ENCODE measurements at places on chromosomes 3 and 15.

DNA sequence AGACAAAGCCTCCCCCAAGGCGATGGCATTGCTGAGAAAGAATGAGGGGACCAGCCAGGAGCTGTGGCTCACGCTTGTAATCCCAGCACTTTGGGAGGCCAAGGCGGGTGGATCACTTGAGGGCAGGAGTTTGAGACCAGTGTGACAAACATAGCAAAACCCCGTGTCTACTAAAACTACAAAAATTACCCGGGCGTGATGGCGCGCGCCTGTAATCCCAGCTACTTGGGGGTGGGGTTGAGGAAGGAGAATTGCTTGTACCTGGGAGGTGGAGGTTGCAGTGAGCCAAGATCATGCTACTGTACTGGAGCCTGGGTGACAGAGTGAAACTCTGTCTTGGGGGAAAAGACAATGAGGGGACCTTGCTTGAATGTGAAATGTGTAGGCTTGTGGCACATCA lies 402.4 kb upstream of the C2CD4B start:
- DNase-seq: no peak

DNA sequence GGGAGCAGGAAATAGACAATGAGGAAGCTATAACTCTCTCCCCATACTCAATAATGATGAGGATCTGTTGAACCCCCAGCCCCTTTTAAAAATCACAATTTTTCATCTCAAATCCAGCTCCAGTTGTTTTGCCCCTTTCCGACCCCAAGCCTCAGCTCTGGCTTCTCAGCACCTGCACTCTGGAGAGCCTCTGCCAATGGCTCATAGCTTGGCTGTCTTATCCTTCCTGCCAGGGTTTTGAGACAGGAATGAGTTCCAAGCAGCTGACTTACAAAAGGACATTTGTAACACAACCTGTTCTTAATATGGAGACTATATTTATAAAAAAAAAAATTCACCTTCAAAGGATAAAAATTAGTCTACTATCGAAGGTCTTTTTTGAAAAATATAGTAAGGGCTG lies 105.9 kb upstream of the NEDD4 start:
- DNase-seq: no peak

- no peak for DNase-seq
Observed at GRCh38 chr3:24678021-24678420, 183.4 kb upstream of the THRB start.

GRCh38 chr3:32947789-32948238 lies 3.6 kb upstream of the CCR4 start:
- DNase-seq: peak; percentile 60

DNA sequence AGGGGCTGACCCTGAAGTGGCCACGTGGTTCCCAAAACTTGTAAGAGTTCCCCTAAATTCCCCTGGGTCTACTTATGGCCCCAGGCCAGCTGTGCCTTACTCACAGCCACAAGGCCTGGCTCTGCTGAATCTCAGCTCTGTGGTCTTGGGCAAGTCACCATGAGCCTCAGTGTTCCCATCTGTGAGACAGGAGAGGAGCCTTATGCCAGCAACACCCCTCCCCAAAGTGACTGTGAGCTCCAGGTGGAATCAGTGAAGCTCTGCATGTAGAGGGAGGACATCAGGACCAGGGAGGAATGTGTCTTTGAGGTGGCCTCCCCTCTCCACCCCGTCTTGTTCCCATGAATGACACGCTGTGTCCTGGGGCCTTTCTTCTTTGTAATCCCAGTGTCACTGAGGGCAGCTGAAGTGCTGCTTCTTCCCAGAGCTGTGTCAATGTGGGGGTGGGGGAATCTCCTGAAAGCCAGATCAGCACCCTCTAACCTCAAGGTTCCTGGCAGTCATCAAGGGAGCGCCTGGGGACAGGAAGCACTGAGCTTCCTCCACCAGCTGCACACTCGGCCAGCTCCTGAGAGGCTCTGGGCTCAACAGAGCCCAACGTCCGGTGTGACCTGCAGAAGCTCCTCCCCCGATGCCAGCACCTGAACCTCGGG lies 258.9 kb downstream of the UACA start:
- peak; percentile 63 for DNase-seq

DNA sequence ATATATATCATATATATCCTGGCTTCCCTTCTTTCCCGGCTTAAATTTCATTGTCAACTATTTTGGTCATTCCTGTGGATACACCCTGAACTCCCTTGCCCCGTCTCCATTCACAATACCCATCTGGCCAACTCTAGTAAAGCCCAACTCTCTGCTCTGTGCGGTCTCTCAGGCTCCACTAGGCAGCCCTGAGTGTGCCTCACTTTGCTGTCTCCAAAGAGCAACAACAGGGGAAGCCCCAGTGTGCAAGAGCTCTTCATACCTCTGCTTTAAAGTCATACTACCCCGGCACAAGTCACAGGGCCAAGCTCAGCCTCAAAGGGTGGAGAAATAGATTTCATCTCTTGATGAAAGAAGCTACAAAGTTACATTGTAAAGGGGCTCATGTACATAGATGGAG lies 18.9 kb upstream of the FEM1B start:
- DNase-seq: no peak

DNA sequence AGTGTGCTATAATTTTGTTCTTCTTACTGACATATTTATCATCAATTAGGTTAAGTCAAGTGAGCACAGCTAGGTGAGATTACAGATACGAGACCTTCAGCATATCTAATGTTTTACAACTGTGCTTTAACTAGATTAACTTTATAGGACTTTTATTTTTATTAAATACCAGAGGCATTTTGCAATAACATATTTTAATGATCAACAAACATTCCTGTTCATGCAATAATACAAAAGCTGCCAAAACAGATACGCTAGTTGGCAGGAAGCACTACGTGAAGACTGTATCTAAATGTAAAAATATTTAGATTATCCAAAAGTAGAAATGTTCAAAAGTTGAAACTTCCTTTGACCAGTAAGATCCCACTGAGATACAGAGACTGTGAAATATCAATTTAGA lies 139.1 kb downstream of the CBLB start:
- no peak for DNase-seq

- no peak for DNase-seq
Observed at GRCh38 chr3:106617276-106617675, 748.5 kb upstream of the CBLB start.

DNA sequence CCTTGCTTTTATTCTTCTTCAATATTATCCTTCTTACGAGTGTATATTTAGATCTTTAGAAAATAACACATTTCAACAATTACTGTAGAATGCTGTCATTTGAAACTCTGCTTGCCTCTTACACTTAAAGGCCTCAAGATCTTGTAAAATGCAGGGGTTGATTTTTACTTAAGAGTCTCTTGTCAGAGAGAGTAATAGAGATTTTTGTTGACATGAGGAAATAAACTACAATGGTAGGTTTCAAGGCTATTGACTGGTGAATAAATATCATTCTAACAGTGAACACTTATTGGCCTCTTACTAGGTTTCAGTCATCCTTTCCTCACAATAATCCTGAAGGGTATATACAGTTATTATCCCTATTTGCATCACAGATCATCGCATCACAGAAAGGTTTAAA lies 344.6 kb downstream of the GBE1 start:
- no peak for DNase-seq

GRCh38 chr15:68431037-68431791 lies 749 bp downstream of the ITGA11 start:
- peak; percentile 24 for DNase-seq

- no peak for DNase-seq
Observed at GRCh38 chr15:56667517-56667916, 65.8 kb downstream of the ZNF280D start.

DNA sequence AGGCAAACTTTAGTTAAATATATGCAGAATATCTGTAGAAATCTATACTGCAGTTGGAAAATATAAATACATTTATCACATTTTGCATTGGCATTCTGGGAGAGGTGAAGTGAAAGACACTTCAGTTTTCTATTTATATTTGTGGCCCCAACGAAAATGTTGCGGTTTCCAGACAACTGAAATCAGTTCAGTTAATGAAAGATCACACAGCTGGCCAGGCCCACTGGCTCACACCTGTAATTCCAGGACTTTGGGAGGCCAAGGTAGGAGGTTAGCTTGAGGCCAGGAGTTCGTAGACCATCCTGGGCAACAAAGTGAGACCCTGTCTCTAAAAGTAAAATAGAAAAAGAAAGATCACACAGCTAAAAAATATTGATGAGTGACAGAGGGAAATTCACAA lies 11.9 kb upstream of the CLASP2 start:
- no peak for DNase-seq

GRCh38 chr3:120028271-120029047 lies 65.8 kb downstream of the GSK3B start:
- DNase-seq: no peak

- DNase-seq: no peak
Observed at GRCh38 chr3:4139462-4140140, 163.6 kb upstream of the SETMAR start.

DNA sequence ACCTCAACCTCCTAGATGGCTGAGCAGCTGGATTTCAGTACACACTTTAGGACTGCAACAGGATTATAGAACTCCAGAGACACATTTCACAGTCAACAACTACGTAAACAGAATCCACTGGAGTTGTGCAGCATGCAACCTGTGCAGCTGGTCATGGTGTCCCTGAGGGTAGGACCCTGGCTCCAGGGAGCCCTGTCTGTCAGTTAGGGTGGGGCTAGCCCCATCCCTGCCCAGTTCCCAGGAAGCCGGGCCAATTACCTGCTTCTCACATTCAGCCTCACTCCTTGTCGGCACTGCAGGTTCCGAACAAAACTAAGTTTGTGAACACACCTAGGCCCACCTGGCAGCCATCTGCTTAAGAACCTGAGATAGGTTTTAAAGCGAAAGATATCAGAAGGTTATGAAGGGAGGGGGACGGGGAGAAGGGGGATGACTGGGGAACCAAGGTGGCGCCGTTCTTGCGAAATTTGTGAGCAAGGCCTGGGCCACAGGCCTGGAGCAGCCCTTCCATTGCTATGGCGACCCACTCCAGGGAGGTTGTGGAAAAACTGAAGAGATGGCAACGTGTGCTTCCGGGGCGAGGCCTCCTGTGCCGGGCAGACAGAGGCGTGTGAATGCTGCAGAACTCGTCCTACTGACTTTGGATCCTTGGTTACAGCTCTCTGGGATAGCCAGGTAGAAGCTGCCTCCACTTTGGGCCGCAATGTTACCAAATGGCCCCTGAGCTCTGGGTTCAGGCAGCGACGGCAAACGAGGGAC lies 25.3 kb downstream of the ACSBG1 start:
- no peak for DNase-seq

- no peak for DNase-seq
Observed at GRCh38 chr3:169939751-169940150, 26.9 kb upstream of the SEC62 start.

GRCh38 chr15:35182841-35183479 lies 97.9 kb upstream of the NANOGP8 start:
- no peak for DNase-seq

GRCh38 chr15:44188795-44189194 lies 6.3 kb downstream of the FRMD5 start:
- DNase-seq: no peak

- DNase-seq: no peak
Observed at GRCh38 chr3:112376992-112377391, 44.0 kb downstream of the CD200 start.

- no peak for DNase-seq
Observed at GRCh38 chr3:5035113-5035512, 55.9 kb downstream of the BHLHE40 start.

DNA sequence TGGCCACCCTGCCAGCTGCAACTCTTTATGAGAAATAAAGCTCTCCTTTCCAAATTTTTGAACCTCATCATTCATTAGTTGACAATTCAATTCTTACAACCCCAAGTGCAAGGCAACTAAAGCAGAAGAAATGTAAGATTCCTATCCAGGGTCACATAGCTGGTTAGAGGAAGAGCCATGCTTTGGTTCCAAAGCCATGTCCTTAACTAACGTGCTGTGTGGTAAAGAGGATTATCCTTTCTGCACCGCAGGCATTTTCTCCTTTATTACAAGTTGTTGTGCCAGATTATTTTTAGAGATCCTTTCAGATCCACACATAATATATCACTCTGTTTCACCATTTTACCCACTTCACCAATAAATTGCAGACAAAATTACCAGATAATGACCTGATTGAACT lies 36.5 kb downstream of the TM4SF18 start:
- no peak for DNase-seq

- no peak for DNase-seq
Observed at GRCh38 chr3:17583530-17583929, 158.9 kb downstream of the TBC1D5 start.

GRCh38 chr3:143276592-143276991 lies 157.0 kb downstream of the CHST2 start:
- DNase-seq: no peak

DNA sequence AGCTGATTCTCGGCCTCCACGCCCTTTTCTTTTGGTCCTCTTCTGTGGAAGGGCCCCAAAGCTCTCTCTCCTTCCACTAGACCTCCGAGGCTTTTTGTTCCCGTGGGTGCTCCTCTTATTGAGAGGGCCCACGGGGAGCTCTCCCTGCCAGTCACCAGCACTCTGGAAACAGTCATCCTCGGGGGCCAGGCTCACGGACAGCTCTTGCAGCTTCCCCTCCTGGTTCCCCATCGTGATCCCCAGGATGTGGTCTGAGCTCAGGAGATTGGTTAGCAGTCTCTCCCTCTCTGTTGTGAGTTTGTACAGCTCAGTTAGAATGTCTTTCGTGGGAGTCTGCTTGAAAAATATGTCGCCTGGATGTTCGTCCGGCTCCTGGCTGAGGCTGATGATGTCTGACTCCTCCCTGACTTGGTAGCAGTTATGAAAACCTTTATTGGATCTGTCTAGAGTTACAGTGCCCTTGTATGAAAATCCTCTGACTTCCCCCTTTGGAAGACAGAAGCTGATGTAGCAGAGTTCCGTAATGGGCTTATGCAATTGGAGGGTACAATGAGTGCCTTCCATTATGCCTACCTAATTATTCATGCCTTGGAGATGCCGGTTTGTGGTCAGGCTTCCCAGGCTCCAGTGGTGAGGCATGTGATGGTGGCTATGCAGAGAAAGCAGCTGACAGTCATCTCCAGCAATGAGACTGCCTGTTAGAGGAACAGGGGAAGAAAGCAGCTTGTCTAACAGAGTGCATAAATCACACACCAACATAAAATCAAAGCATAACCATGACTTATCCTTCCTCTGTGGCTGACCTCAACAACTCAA lies 40.0 kb downstream of the FMN1 start:
- DNase-seq: peak; percentile 50

DNA sequence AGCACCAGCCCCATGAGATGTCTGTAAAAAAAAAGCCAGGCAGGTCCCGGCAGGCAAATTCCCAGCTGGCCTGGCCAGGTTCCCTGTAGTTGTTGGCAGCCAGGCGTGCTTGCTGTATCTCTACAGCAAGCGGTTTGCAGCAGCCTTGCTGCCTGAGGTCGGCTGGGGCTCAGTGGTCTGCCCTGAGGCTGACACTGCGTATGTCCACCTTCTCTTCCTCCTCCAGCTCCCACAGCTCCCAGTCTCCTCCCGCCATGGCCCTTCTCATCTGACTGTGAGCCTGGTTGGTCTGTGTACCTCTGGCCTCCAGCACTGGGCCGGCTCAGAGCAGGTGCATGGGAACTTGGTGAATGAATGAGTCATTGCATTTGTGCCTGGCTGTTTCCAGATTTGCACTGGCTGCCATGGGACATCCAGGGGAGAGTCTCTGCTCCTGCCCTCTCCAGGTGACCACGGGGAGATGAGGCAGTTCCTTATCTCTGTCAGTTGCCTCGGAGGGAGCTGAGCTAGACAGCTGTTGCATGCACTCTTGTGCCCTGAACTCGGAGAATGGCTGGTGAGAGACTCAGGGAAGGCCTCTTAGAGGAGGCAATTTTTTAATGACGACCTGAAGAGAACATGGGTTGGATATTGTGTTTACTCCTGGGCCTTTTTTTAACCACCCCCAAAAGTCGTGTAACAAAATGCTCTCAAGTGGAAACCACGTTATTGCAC lies 43.0 kb downstream of the SPSB4 start:
- no peak for DNase-seq

- DNase-seq: no peak
Observed at GRCh38 chr3:9730657-9731205, 804 bp upstream of the BRPF1 start.

All from HTR-8/SVneo (cell line).